Left kidney (tissue), 8 donors: ENCODE measurements at places on chromosomes 6 and 20. TPM values are rescaled to one million over a fixed set of nuclear protein-coding genes. Genes with fewer than 3 reads are reported as not detected.

Gene PSMG4
- polyA plus RNA-seq = 21.7 TPM

Gene EHMT2
- 84.3 TPM for polyA plus RNA-seq

Gene PACRG
- 20.2 TPM for polyA plus RNA-seq

Gene PHACTR3
- 12.4 TPM for polyA plus RNA-seq

Gene SIRPB1
- polyA plus RNA-seq = 0.30 TPM

Gene ID4
- polyA plus RNA-seq = 136 TPM

DNA sequence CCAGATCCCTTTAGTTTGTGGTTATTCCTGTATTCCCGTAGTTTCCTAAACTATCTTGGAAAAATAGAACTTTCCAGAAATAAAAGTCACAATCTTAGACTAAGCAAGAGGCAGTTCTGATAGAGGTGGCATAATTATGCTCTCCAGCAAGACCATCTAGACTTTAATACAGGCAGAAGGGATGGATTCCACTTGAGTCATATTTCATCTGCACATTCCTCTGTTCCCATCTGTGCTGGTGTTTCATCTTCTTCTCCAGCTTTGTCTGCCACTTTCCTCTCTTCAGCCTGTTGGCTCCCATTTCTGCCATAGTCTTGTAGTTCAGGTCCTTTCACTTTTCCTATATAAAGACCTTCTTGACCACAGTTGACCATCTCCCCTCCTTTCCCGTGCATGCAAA is 102.9 kb downstream of the SOBP start:
- no peak for DNase-seq

DNA sequence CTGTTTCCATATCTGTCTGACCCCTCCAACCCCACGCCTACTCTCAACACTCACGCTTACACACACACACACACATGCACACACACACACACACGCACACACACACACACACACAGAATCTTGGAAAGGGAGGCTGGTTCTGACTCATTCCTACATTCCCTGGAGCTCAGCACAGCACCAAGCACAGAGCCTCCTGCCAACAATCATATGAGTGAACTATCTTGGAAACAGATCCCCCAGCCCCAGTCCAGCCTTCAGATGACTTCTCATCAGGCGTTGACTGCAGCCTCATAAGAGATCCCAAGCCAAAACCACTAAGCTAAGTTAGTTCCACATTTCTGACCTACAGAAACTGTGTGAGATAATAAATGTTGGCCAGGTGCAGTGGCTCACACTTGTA is 14.1 kb upstream of the HCK start:
- no peak for DNase-seq

GRCh38 chr6:133309579-133309978 is 68.4 kb downstream of the EYA4 start:
- DNase-seq = no peak

DNA sequence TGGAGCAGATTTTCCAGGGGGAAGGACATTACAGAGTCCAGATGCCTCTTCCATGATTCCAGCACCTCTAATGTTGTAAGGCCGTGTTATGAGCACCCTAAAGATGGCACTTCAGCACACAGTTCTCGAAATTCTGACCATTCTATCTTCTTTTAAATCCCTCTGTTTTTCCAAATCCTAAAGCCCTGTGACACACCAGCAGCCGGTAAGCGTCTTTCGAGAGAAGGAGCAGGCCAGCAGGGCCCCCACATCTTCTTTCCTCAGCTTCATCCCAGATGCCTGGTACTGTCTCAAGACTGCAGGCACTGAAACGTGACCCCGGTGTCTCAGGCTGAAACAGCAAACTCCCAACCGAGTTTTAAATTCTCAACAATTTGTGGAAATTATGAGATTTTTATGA is 211.6 kb upstream of the FOXQ1 start:
- DNase-seq = no peak

DNA sequence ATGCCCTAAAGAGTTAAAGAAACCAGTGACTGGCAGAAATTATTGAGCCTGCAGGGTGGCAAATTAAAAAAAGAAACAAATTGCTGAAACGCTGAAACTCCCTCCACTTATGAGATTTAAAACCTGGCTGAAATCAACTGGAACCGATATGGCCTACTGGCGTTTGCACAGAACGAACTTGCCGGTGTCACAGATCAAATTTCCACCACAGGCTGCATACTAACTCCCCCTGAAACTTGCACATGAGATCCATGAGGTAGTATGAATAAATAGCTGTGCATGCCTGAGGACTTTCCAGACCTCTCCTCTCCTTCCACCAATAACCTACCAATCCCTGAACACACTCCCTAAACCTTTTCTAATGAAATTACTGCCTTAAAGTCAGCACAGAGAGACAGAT is 150.4 kb downstream of the RNGTT start:
- DNase-seq = peak; percentile 46

- no peak for DNase-seq
These were observed 59.3 kb upstream of the JAG1 start for GRCh38 chr20:10733122-10733521.

DNA sequence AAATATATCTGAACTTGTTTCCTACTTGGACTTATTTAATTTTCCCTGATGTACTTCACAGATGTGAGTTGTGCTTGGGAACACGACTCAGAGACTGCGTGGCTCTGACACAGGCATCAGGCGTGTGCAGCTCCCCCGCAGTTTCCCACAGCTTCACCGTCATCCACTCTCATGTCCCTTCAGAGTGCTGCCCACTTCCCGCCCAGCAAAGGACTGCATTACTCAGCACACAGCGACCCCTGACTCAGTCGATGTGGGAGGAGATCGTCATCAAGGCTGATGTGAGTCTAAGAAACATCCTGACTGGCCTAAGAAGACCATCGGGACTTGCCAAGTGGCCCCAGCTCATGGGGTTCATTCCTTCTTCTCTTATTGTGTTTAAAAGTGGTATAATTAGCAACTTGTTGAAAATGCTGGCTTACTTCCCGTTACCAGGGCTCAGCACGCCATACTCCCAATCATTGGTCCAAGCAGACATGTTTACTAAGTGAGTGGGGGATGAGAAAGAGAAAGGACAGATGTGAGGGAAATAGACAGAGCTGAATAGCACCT is 539.4 kb upstream of the JARID2 start:
- DNase-seq = no peak

DNA sequence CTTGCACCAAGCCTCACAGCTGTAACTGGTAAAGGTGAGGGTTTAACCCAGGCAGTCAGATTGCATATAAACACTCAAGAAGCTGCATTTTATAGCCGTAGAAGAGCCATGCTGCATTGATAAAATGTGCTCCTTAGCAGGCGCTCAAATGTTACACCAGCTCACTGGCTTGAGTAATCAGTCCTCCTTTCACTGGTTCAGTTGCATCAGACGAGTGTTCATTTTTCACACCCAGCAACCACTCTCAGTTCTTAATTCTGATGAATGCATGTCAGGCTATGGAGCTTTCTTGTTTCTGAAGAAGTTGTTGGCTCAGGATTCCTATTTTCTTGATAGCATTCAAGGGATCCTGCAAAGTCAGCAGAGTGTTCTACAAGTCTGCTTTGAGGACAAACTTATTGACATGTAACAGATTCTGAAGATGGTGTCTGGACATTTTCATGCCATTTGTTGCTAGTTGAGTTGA is 198.3 kb downstream of the PLCB1 start:
- DNase-seq = no peak

DNA sequence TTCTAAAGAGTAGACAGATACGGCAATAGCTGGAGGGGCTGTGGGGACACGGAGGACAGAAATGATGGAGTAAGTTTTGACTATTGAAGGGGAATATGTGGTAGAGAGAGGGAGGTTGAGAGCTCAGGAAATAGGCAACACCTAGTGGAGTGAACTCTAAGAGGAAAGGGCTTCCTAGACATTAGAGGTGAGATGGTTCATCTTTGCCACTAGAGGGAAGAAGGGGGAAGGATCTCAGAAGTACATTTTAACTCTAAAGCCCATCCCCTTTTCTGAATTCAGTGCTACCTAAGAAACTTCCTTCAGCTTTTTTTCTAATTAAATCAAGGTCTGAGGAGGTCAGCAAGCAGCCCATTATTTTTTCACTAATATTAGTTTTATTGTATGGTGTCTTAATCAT is 689.4 kb upstream of the MAP3K7 start:
- peak; percentile 5 for DNase-seq

- no peak for DNase-seq
These were observed 74.4 kb downstream of the MBOAT1 start for GRCh38 chr6:20137837-20138236.

- no peak for DNase-seq
These were observed 401.9 kb downstream of the QKI start for GRCh38 chr6:163816441-163816840.

GRCh38 chr6:131949909-131950766 is 1.0 kb downstream of the CCN2 start:
- peak; percentile 82 for DNase-seq

- no peak for DNase-seq
These were observed 143.0 kb upstream of the SLC22A16 start for GRCh38 chr6:110619275-110619908.

- DNase-seq = no peak
These were observed 56.8 kb downstream of the SNX9 start for GRCh38 chr6:157879873-157880254.

DNA sequence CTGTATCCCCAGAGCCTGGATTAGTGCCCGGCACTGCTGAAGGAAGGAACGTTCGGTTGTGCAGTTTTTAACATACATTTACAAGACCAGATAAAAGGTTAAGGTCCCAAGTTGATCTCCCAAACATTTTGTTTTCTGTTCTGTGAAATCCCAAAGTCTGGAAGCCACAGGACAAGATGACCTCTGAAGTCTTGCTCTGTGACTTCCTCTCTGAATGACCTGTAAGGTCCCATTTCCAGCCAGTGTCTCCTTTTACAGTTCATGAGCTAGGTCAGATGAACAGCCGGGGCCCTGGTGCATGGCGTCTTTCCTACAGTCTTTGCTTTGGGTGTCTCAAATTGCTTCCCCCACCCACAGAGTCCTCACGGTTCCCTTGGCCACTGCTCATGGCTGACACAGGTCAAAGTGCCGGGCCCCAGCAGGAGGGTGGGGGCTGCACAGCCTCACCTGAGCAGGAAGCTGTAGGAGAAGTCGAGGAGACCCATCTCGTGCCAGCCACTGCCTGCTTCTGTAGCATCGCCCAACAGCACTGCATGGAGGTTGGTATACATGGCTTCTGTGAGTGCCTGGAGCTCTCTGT is 24.0 kb downstream of the PTGIS start:
- DNase-seq = no peak

GRCh38 chr6:55782275-55782674 is 93.1 kb downstream of the BMP5 start:
- no peak for DNase-seq

GRCh38 chr6:27866357-27867050 is 45.7 kb downstream of the OR2B2 start:
- DNase-seq = no peak
